ENCODE measurements at places on chromosomes 3 and 15. TPM values are rescaled to one million over a fixed set of nuclear protein-coding genes. Genes with fewer than 3 reads are reported as not detected.

DNA sequence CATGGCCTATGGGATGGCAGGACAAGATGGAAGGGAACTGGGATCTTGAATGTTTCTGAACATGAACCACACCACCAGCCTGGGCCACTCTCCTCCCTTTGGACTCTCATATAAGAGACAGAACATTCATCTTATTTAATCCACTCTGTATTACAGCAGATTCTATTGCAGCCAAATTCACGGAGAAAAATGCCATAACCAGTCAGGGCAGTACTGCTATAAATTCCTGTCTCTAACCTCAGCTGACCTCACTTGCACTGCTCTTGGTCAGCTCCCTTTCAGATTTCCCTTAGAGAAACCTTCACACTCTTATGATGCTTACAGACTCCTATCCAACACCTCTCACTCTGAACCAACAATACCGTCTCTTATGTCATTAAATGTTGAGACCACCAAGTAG, 101.4 kb downstream of the RYK start:
- no peaks in the 10 kb centered on the region for H3K27me3 ChIP-seq
- no peak overlapping the region for H3K4me3 ChIP-seq
- no peak for DNase-seq
- no peaks in the 10 kb centered on the region for H3K36me3 ChIP-seq
- no peak overlapping the region for H3K27ac ChIP-seq

- DNase-seq, result no peak
- no peaks in the 10 kb centered on the region for H3K27me3 ChIP-seq
- H3K27ac ChIP-seq, result no peak overlapping the region
- H3K4me1 ChIP-seq, result no peaks in the 10 kb centered on the region
- H3K36me3 ChIP-seq, result peaks cover 2% of the 10 kb centered on the region
Measured at GRCh38 chr3:172259726-172260248, 188.5 kb downstream of the GHSR start.

GRCh38 chr3:99646107-99646435, 7.7 kb downstream of the COL8A1 start:
- peaks cover 8% of the 10 kb centered on the region for H3K27me3 ChIP-seq
- H3K4me1 ChIP-seq, result no peaks in the 10 kb centered on the region
- DNase-seq, result no peak
- H3K4me3 ChIP-seq, result no peak overlapping the region
- no peaks in the 10 kb centered on the region for H3K36me3 ChIP-seq
- H3K27ac ChIP-seq, result no peak overlapping the region

GRCh38 chr3:136114421-136114820, 81.7 kb downstream of the MSL2 start:
- peaks cover 7% of the 10 kb centered on the region for H3K4me1 ChIP-seq
- H3K4me3 ChIP-seq, result no peak overlapping the region
- no peak for DNase-seq
- H3K27ac ChIP-seq, result no peak overlapping the region

Gene SCN11A
- total RNA-seq, result not detected

Gene CCR8
- 0.94 TPM for total RNA-seq

Gene FOXB1
- total RNA-seq, result 0.52 TPM

Gene SLC9C1
- not detected for total RNA-seq

Gene ARPP21
- total RNA-seq, result not detected

Data from activated CD8-positive, alpha-beta T cell treated with anti-CD3 and anti-CD28 coated beads, Interleukin-2, amount 10 ng/mL, durations not matched to agents 7 days and 5 days (primary cell).